Right lung (tissue), 10 donors: ENCODE measurements at places on chromosomes 6 and 20. TPM values are rescaled to one million over a fixed set of nuclear protein-coding genes. Genes with fewer than 3 reads are reported as not detected.

Gene EPB41L1
- polyA plus RNA-seq, result 37.2 TPM

Gene SPATS1
- 1.2 TPM for polyA plus RNA-seq

Gene NT5E
- 16.7 TPM for polyA plus RNA-seq

Gene SAMD5
- 28.6 TPM for polyA plus RNA-seq

Gene TRDN
- not detected for polyA plus RNA-seq

Gene FAXC
- polyA plus RNA-seq, result 13.3 TPM

Gene MMP24
- polyA plus RNA-seq, result 1.6 TPM

Gene LTB
- 2.4 TPM for polyA plus RNA-seq

Gene SLC25A27
- polyA plus RNA-seq, result 68.2 TPM

Gene DPPA5
- not detected for polyA plus RNA-seq

Gene DYNLT2
- polyA plus RNA-seq, result 10.5 TPM

Gene SSTR4
- polyA plus RNA-seq, result 0.13 TPM

Gene ACTL10
- polyA plus RNA-seq, result 0.91 TPM

Gene ERVFRD-1
- 0.15 TPM for polyA plus RNA-seq

Gene TREML4
- not detected for polyA plus RNA-seq

Gene PTP4A1
- polyA plus RNA-seq, result 49.1 TPM

Gene PDYN
- not detected for polyA plus RNA-seq

Gene CTAGE9
- not detected for polyA plus RNA-seq

Gene PPP1R11
- 58.2 TPM for polyA plus RNA-seq

Gene FLRT3
- polyA plus RNA-seq, result 20.6 TPM
